ENCODE measurements at places on chromosomes 4 and X.
A peak's percentile ranks its signal among the peaks of the same experiment; 100 is the strongest.

DNA sequence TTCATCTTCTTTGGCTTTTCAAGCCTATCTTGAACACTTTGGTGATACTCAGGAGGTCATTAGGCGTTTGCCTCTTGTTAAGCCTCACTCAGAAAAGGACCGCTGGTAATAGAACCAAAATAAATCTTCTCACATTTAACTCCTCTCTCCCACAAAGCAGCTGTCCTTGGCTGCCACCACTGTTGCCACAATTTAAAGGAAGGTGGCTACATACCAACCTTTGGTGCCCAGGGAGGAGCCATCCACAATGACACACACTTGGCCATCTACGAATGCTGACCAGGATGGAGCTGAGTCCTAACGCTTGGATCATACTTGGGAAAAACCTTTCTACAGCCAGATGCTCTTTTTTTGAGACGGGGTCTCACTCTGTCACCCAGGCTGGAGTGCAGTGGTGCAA is 210.2 kb downstream of the HS6ST2 start:
- no peak for DNase-seq

DNA sequence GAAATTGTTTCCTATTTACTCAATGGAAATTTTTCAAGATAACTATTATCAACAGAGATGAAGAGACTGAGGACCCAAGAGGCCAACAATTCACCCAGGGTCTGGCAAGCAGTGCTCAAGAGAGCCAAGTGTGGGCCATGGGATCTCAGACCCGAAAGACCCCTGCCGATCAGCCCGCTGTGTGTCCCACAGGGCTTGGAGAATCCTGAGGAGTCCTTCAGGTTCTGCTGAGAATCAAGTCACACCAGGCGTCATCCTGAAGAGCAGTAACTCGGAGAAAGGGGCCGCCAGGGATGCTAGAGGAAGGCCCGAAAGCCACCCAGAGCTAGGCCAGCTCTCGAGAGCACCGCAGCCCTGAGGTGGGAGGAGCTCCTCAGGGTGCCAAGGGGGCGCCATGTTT is 48.7 kb downstream of the FGFRL1 start:
- no peak for DNase-seq

GRCh38 chr4:152850377-152850776 is 70.6 kb downstream of the ARFIP1 start:
- DNase-seq = peak; percentile 50

DNA sequence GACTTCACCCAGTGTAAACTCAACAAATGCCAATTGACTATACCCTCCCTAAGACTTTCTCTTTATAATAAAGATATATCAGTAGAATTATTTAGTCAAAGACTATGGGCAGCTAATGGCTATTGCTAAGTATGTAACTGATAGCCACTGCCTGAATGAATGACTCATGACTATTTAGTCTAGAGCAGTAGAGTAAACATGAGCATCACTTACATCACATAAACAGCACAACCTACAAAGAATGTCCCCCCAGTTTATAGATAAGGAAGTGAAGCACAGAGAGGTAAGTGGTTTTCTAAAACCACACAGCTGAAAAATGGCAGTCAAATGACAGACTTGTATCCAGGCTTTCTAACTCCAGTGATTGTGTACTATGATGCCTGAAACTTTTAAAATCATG is 507.0 kb downstream of the PPARGC1A start:
- no peak for DNase-seq

GRCh38 chrX:97490656-97491055 is 606.9 kb downstream of the RPA4 start:
- DNase-seq = no peak

Data from thyroid gland (tissue), 4 donors.